ENCODE measurements at places on chromosomes 5 and 9.

DNA sequence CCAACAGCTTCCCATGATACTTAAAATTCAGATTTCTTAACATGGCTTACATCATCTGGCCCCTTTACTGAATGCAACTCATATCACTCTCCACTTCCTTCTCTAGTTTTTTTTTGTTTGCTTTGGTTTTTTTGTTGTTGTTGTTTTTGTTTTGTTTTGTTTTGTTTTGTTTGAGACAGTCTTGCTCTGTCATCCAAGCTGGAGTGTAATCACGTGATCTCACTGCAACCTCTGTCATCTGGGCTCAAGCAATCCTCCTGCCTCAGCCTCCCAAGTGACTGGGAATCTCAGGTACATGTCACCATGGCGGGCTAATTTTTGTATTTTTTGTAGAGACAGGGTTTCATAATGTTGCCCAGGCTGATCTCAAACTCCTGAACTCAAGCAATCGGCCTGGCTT, 41.4 kb downstream of the CPLANE1 start:
- no peak for DNase-seq

DNA sequence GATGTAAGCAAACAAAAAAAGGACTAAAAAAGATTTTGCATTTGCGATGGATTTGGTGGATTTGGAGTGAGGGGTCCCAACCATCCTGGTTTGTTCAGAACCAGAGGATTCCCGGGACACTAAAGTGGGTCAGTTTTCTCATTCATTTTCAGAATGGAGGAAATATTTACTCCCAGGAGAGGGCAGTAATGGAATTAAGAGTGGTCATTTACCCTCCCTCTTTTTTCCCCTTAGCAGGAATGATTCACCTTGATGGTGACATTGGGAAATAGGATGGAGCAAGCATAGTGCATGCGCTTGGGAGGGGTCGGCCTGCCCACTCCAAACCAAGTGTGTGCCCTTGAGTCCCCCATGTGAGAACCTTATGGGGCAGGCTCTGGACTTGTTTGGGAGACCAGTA, 164.2 kb upstream of the PUM3 start:
- DNase-seq, result no peak

DNA sequence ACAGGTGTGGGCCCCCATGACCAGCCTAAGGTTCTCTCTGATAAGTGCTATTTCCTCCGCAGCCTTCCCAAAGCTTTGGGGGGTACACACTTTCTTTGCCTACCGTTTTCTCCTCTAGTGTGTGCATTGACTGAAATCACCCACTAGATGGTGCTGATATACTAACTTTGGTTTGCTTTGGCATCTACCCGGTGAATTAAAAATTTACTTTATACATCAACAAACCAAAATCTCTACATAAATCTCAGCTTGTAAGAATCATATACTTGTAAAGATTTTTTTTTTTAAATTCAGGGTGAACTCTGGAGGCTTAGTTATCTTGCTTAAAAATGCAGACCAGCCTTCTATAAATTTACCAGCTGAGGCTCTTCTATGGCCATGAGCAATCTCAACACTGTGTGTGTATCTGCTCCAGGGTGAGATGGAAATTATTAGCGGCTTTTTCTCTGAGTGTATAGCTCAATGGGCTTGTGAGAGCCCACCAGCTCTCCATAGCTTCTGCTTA, 475.7 kb upstream of the TNC start:
- peak; percentile 65 for DNase-seq

DNA sequence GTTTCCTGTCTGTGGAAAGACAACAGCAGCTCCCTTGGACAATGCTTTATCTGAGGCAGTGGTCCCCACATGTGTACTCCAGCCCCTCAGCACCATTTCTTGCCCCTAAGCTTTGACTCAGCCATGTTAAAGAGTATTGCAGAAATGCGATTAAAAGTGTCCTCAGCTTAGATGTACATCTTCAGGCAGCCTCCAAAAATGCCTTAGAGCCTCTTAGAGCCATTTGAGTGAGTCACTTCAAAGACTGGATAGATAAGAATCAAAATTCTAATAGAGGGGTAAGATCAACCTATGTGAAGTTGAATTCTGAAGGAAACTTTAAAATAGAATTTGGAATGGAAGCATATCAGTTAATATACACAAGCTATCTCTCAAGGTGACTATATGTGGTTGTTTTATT, 296.3 kb downstream of the ADAMTS6 start:
- no peak for DNase-seq

DNA sequence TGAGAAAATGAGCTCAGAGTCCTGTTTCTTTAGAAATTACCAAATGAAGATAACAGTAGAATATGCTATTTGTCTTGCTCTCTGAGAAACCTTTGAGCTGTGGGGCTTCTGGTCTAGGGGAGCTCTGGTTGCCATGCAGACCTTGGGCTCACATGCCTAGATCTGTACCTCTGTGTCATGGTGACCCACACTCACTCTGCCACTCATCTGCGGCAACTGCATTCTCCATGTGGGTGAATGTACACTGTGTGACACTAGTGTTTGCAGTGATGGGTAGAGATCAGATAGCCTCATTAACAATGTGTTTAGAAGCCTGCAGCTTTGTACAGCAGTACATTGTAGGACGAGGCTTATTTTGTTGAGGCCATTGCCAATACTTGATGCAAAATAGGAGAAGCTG, 521.2 kb downstream of the CHSY3 start:
- no peak for DNase-seq

DNA sequence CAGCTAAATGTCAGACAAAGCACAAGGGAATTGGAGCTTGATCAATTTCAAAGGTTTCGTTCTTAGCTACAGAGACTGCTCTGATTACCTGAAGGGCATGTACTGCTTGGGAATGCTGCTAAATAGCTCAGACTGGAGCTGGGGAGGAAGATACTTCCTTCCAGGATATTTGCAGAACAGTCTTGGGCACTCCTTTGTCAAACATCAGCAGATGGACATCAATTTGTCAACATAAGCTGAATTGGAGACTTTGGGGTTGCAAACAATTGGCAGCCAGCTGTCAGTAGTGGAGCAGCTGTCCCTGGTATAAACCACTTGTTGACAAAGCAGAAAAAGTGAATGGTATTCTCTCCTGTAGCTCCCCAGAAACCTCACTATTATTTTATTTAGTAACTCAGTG, 182.0 kb downstream of the CCDC192 start:
- DNase-seq, result no peak

GRCh38 chr5:112634796-112635195, 102.9 kb upstream of the APC start:
- DNase-seq, result no peak

DNA sequence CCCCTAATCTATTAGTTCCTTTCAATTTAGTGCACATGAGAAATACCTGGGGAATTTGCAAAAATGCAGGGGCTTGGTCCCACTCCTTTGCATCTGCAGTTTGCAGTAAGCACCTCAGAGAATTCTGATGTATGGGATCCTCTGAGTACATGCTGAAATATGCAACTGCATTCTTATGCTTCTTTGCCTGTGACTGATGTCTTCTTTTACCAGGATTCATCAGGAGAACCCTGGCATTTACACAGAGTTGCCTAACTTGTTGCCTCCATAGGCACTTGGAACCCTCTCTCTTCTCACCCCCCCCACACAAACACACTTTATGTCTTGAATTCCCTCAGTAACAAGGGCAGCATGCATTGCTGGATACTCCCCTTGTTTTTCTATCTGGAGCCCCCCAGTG, 173.1 kb downstream of the KDM4C start:
- DNase-seq, result peak; percentile 71

- DNase-seq, result no peak
Observed at GRCh38 chr9:14300588-14300987, 13.4 kb downstream of the NFIB start.

GRCh38 chr5:108521011-108521700, 139.3 kb upstream of the FBXL17 start:
- no peak for DNase-seq

DNA sequence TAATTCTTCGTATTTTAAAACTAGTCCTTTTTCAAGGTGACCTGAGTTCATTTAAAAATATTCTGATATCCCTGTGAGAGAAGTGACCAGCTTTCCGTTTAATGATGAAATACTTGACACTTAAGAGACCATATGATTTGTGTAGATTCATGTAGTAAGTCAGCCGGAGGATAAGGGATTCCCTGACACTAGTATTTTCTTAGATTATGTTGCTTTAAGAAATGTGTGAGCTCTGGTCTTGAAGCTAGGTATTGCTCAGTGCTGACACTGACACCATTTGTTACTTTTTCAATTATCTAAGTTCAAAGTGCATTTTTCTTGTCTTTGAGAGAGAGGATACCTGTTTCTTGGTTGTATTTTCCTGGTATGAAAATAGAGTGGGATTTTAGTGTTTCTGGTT, 4.2 kb downstream of the NIPBL start:
- no peak for DNase-seq

- peak; percentile 72 for DNase-seq
Observed at GRCh38 chr5:99032234-99033013, 103.6 kb upstream of the CHD1 start.

GRCh38 chr9:76560481-76560922, 101.5 kb downstream of the GCNT1 start:
- DNase-seq, result peak; percentile 81

GRCh38 chr9:91150998-91151717, 210.6 kb downstream of the AUH start:
- DNase-seq, result no peak

GRCh38 chr9:93899609-93900435, 55.3 kb downstream of the BARX1 start:
- DNase-seq, result no peak

DNA sequence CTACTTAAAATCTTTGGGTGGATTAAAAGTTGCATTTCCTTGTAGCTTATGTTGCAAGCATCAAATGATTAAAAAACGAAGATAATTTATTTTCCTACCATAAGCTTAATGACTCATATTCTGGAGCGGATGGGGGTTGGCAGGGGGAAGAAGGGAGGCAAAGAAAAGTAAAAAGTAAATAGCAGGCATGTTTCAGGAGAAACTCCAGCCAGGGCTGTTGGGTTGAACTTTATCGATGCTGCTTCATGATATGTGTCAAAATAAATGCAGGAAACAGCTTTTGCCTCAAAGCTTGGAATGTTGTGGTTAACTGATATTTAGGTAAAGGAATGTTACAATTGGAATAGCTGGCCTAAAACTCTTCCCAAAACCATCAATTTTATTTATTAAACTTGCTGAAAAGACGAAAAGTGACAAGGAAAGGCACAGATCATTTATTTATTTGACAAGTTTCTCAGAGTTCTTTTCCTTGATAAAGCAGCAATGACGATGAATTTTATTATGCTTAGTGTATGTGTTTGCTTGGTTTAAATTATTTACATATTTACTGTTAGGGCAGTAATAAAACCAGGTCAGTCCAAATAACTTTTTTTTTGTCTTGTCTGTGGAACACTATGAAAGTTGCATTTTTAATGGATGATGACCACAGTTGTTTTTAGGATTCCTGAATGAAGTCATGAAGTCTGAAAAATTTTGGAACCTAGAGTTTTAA, 177.9 kb downstream of the PCSK1 start:
- peak; percentile 69 for DNase-seq

DNA sequence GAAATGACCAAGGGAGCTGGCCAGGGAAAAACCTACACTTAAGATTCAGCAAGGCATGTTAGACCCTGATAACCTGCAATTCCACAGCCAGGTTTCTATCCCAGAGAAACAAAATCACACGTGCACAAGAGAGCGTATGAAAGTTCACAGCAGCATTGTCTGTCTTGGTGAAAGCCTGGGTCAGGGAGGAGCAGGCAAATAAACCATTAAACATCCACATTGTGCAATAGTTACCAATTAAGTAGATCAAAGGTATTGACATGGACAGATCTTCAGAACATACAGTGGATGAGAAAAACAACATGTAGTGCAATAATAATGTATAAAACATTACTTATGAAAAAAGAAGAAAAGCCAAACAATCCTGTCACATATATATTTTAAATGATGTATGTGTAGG, 15.9 kb upstream of the GPX3 start:
- no peak for DNase-seq

DNA sequence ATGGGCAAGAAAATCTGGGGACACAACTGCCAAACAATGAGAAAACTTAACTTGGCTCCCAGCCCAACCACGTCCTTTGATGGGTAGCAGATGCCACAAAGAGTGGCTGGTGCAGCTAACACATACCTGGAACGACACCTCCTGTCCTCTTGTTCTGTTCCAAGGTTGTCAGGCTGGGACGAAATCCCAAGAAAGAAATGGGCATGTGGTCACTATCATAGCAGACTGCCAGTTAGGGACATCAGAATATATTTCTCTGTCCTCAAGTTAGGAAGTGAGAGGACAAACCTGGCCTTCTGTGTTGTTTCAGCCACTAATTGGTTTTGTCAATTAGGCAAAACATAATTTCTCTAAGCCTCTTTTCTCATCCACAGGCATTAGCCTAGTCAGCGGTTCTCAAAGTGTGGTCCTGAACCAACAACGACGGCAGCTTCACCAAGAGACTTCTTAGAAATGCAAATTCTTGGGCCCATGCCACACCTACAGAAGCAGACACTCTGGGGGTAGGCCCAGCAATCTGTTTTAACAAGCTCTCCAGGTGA, 63.4 kb downstream of the RAPGEF1 start:
- no peak for DNase-seq

- DNase-seq, result no peak
Observed at GRCh38 chr5:180636016-180636402, 13.4 kb downstream of the FLT4 start.

DNA sequence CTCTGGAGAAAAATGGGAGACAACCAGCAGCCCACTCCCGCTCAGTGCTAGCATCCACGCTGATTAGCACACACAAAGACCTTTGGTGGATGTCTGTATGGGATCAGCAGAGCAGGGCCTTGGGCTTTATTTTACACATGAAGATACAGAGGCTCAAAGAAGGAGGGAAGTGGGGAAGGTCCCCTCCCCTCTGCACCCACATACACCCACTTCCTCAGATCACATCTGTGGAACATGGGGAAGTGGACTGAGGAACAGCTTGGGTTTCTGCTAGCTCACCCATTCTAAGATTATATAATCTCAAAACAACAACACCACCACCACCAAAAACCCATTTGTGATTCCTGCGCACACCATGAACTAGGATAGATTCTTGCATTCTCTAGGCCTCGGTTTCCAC, 14.0 kb downstream of the GGTA1 start:
- no peak for DNase-seq

- no peak for DNase-seq
Observed at GRCh38 chr5:127306647-127307046, 16.1 kb downstream of the MEGF10 start.

GRCh38 chr9:97880336-97880735, 27.3 kb downstream of the FOXE1 start:
- peak; percentile 73 for DNase-seq

- DNase-seq, result no peak
Observed at GRCh38 chr5:139414581-139415130, 10.8 kb upstream of the SPATA24 start.

GRCh38 chr9:124805186-124805585, 28.3 kb downstream of the OLFML2A start:
- DNase-seq, result no peak

- no peak for DNase-seq
Observed at GRCh38 chr9:122090981-122091380, 2.1 kb downstream of the TTLL11 start.

- DNase-seq, result no peak
Observed at GRCh38 chr5:74356009-74356695, 284.4 kb downstream of the ENC1 start.

- no peak for DNase-seq
Observed at GRCh38 chr9:89365532-89365912, 47.2 kb downstream of the SECISBP2 start.

GRCh38 chr5:74822288-74822687, 43.9 kb downstream of the FAM169A start:
- DNase-seq, result peak; percentile 38

All from kidney tubule cell (primary cell).